ENCODE measurements at places on chromosomes 4 and X.

DNA sequence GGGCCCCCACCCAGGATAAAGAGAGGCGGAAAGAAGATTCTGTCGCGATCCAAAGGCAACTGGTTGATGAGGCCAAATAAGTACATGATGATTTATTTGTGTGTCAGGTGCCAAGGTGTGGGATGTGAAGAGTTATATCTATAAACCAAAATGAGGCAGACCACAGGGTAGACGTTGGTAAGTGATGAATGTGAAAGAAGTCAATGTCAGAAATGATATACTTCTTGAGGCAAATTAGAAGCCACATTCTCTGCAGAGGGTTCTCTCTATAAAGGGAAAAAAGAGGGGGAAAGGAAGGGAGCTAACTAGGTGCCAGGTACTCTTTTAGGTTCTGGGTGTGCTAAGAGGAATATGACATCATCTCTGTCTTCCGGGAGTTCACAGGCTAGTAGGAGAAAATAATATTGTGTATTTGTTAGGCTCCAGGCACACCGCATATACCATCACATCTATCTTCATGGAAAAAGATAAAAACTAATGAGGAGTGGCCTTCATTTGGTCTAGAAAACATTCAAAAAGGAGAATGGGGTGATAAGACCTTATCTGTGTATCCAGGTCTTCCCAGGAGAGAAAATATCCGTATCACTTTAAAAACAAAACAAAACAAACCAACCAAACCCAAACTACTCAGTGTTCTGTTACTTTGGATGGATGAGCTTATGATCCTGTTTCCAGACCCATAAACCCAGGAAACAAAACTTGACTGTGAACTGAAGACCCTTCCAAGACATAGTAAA, 4.8 kb upstream of the SH2D1A start:
- no peak for DNase-seq

GRCh38 chr4:13912966-13913365, 285.4 kb upstream of the BOD1L1 start:
- DNase-seq, result no peak

DNA sequence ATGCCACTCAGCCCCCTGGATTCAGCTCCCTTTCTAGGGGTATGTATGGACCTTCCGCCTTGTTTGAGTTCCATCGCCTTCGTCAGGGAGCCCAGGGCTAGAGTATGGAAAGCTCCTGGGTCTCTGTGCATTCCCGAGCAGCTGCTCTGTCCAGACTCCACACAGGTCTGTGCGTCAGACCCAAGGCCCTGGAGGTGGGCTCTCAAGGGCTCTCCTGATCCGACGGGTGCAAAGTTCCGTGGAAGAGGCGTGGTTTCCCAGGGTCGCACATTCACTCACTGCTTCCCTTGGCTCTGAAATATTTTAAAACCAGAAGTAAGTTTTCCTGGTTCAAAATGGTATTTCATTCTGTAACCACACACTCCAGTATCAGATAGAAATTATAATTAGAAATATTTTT, 863.2 kb downstream of the TRIML1 start:
- no peak for DNase-seq

GRCh38 chr4:90122355-90122748, 4.8 kb upstream of the CCSER1 start:
- DNase-seq, result no peak

GRCh38 chrX:49257846-49258748, 6.4 kb downstream of the FOXP3 start:
- DNase-seq, result no peak

DNA sequence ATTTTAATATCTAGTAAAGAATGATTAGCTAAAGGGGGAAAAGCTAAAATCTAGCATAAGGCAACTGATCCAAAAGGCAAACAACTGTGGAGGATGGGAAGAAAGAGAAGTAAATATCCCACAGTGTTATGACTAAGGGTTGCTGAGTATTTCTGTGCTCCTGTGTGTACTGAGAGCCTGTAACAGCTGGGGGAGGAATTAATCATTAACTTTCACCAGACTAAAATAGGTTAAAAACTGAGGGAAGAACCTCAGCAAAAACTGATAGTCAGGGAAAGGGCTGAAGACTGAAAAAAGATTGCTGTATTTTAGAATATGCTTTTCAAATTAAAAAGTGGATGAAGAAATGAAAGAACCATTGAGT, 365.9 kb downstream of the CXXC4 start:
- DNase-seq, result no peak

- no peak for DNase-seq
These were observed 29.5 kb downstream of the ABLIM2 start for GRCh38 chr4:8129136-8129535.

- DNase-seq, result no peak
These were observed 371.3 kb upstream of the INTU start for GRCh38 chr4:127261476-127261875.

GRCh38 chrX:50718776-50719175, 95.2 kb downstream of the SHROOM4 start:
- DNase-seq, result no peak

- no peak for DNase-seq
These were observed 506.2 kb downstream of the FSTL5 start for GRCh38 chr4:161657616-161658015.

DNA sequence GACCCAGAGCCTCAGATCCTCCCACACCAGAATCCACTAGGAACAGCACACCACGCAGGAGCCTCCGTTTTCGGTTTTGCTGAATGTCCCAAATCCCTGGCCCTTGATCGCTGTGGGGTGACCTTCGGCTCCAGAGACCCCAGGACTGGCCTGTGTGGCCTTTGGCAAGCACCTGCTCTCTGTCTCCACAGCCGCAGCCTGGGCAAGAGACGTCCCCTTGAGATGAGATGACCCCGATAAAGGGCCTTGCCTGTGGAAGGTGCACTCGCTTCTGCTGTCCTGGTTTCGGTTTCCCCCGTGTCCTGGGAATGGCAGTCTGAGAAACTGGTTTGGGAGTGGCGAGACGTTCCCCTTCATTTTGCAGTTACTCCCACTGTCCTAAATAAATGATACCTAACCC, 9.6 kb downstream of the PSAPL1 start:
- DNase-seq, result no peak

DNA sequence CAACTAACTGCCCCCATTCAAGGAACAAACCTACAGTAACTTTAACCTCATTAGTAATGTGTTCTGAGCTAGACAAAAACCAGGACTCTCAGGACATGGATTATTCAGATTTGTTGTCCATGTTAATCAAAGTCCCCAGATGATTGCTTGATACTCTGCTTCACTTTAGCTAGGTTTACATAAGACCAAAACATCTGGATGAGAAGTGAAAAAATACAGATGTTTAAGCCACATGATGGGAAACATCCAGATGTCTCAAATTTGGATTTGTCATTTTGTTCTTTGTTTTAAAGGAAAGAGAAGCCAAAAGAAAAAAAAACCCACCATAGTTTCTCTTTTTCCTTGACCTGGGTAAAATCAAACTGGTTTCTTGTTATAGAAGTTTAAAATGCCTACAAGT, 48.5 kb upstream of the NRK start:
- no peak for DNase-seq

- DNase-seq, result no peak
These were observed 13.7 kb upstream of the HTRA3 start for GRCh38 chr4:8255698-8256441.

GRCh38 chr4:54231768-54232688, 2.9 kb downstream of the PDGFRA start:
- DNase-seq, result peak; percentile 14

- DNase-seq, result no peak
These were observed 1554.7 kb upstream of the TENM3 start for GRCh38 chr4:180688480-180688879.

DNA sequence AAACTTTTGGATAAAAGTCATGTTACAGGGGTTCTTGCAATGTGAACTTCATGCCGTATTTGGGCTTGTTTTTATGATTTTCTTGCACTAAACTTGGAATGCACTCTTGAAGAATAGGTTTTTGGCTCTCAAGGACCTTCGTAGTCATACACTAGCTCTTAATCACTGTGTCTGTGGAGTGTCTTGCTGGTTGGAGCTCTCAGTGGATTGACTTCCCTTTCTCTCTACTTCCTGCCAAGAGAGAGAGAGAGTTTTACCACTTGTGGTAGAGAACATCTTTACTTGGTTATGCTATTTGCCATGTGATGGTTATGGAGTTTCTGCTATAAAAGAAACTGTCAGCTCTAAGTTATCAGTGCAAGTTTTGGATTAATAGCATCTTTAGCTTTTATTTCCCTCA, 112.4 kb downstream of the BMPR1B start:
- no peak for DNase-seq

DNA sequence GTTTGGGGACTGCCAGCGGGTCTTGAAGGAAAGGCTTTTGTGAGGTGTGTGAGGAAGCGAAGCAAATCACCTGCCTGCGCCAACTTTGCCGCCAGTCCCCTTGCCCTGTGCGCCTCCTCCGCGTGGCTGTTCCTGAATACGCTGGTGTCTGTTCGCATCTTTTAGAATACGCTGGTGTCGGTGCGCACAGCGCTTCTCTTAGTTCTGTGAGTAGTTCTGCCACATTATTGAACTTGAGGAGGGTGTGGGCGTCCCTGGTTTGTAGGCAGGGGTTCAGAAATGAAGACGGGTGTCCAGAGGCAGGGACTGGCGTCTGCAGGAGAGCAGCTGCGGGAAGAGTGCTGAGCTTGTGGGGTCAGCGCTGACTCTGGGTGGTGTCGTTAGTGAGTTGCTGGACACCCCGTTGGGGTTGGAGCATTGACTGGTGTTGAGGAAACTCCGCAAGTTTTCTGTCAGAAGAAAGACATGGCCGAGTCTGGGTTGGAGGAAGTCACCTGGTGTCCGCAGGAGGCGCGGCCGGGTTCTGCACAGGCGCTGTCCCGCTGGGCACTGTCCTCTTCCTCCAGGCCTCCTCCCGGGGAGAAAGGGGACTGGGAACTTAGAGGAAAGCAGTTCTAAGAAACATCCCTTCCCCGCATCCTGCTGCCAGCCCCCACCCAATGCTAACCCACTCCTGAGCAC, 930 bp downstream of the ZNF718 start:
- no peak for DNase-seq

DNA sequence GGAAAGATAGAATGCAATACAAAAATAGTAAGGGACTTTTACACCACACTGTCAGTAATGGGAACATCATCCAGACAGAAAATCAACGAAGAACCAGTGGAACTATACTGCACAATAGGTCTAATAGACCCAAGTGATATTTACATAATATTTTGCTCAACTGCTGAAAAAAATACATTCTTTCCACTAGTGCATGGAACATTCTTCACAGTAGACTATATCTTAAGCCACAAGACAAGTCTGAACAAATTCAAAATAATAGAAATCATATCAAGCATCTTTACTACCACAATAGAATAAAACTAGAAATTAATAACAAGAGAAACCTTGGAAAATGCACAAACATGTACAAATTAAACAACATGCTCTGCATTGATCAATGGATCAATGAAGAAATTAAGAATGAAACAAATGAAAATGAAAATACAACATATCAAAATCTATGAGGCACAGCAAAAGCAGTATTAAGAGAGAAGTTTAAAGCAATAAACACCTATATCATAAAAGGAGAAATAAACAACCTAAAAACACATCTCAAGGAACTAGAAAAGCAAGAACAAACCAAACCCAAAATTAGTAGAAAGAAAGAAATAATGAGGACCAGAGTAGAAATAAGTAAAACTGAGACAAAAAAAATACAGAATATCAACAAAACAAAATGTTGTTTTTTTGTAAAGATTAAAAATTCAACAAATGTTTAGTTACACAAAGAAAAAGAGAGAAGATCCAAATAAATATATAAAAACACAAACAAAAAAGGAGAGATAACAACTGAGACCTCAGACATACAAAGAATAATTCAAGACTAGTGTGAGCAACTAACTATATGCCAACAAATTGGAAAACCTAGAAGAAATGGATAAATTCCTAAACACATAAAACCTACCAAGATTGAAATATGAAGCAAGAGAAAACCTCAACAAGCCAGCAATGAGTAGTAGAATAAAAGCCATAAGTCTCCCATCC, 51.5 kb upstream of the ANTXR2 start:
- DNase-seq, result no peak

- DNase-seq, result no peak
These were observed 141.9 kb downstream of the SLIT2 start for GRCh38 chr4:20393486-20394100.

DNA sequence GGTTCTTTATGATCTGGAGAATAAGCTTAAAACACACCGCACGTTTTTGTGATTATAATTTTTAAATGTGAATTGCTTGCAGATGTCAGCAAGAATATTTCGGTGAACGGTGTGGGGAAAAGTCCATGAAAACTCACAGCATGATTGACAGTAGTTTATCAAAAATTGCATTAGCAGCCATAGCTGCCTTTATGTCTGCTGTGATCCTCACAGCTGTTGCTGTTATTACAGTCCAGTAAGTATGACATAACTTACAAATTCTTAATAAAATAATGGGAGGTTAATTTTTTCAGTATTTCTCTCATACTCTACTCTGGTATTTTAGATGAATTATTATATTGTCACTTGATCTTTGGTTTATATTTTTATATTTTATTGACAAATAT, 5.4 kb downstream of the AREG start:
- DNase-seq, result no peak

- DNase-seq, result no peak
These were observed 15.2 kb downstream of the ASB11 start for GRCh38 chrX:15299941-15300851.
